ENCODE measurements at places on chromosomes 16 and 17.

DNA sequence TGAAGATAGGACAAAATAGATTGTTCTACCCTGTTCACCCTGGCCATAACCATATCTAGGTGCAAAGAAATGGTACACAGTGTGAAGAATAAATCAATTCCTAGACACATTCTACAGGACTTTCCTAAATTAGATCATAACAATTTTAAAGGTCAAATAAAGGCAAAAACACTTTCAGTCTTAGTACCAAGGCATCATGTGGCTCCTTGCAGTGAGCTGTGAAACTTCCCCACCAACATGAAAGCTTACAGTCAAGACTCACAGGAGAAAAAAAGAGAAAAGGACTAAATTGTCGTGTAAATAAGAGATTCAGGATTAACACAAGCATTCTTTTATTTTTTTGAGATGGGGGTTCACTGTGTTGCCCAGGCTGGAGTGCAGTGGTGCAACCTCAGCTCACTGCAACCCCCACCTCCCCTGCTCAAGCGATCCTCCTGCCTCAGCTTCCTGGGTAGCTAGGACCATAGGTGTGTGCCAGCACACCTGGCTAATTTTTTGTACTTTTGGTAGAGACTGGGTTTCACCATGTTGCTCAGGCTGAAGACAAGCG, 14.2 kb downstream of the NSMCE1 start:
- no peak for DNase-seq

- no peak for DNase-seq
These were observed 11.4 kb downstream of the MYL4 start for GRCh38 chr17:47220531-47220999.

GRCh38 chr17:39150795-39151149, 665 bp downstream of the PLXDC1 start:
- no peak for DNase-seq

DNA sequence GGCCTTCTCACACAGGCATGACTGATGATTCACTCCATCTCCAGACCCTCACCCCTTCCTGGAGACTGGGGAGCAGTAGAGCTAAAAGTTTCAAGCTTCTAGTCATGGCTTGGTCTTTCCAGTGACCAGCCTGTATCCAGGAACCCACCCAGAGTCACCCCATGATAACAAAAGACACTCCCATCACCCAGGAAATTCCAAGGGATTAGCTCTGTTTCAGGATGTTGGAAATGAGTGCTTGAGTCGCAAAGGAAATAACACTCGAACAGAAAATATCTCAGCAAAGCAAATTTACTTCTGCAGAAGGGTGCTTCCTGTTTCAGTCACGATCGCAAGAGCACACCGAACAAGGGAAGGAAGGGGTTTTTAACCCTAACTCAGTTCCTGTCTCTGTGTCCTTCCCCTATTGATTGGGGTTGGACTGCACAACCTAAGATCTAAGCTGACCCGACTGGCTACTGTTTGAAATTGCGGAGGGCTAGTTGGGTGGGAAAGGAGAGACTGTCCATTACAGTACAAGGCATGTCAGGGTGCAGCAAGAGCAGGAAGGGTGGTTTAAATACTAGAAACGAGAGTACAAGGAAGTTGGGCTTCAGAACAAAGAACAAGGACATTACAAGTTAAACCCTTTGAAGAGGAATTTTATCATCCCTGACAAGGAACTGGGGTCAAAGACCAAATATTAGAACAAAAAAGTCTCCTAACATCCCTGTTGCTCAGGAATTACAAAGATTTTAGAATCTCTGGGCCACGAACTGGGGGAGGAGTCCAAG, 224.4 kb upstream of the CACNG5 start:
- no peak for DNase-seq

GRCh38 chr16:61659936-61660335, 376.3 kb downstream of the CDH8 start:
- DNase-seq, result no peak

DNA sequence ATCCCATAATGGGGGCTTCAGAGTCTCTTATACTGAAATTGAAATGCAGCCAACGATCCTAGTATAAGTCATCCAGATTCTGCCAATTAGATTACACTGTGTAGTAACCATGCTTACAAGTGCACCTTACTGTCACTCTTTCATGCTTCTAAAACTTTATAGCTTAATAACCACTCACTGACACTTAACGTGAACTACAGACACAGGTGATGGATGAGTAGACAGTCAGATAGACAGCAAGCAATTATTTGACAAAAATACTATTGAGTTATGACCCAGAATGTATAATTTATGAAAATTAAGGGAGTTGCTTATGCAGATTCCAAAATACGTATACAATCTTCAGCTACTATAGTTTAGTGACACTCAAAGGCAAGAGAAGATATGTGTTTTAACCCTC, 6.3 kb downstream of the CDH8 start:
- no peak for DNase-seq

Data from GM12891 (cell line).